Right lobe of liver (tissue), 6 donors: ENCODE measurements at places on chromosomes 5 and 9. TPM values are rescaled to one million over a fixed set of nuclear protein-coding genes. Genes with fewer than 3 reads are reported as not detected.
A peak's percentile ranks its signal among the peaks of the same experiment; 100 is the strongest.

GRCh38 chr9:136775191-136775590 lies 10.9 kb upstream of the LCN15 start:
- peak; percentile 6 for DNase-seq

Gene F2RL2
- 0.42 TPM for total RNA-seq

DNA sequence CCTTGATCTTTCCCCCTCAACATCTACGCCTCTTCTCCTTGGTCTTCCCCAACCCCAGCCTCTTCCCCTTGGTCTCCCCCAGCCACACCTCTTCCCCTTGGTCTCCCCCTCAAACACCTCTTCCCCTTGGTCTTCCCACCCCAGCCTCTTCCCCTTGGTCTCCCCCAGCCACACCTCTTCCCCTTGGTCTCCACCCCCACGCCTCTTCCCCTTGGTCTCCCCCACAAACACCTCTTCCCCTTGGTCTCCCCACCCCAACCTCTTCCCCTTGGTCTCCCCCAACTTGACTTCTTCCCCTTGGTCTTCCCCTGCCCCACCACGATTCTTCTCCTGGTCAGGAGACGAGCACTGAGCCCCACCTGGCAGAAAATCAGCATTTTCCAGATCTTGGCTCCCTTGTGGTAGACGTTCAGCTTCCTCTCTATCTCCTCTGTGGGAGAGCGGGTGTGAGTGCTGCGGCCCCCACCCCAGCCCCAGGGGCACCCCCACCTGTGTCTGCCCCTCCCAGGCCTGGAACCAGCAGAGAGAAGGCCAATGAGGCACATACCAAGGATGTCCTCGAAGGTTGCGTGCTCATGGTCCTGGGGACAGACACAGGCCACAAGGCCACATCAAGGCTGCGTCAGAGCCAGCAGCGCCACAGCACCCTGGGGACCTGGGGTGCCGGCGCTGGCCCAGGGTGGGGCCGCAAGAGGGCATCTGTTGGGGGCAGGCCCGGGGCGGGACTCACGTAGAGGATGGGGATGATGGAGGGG lies 7.0 kb downstream of the NSMF start:
- peak; percentile 57 for DNase-seq

Gene MLANA
- total RNA-seq: not detected

GRCh38 chr5:22844155-22844554 lies 9.0 kb downstream of the CDH12 start:
- no peak for DNase-seq

Gene DMRTA1
- total RNA-seq: 7.5 TPM

GRCh38 chr9:132239999-132240840 lies 78.4 kb downstream of the NTNG2 start:
- DNase-seq: no peak

Gene NTRK2
- total RNA-seq: 0.38 TPM

Gene PRR7
- 1.4 TPM for total RNA-seq

DNA sequence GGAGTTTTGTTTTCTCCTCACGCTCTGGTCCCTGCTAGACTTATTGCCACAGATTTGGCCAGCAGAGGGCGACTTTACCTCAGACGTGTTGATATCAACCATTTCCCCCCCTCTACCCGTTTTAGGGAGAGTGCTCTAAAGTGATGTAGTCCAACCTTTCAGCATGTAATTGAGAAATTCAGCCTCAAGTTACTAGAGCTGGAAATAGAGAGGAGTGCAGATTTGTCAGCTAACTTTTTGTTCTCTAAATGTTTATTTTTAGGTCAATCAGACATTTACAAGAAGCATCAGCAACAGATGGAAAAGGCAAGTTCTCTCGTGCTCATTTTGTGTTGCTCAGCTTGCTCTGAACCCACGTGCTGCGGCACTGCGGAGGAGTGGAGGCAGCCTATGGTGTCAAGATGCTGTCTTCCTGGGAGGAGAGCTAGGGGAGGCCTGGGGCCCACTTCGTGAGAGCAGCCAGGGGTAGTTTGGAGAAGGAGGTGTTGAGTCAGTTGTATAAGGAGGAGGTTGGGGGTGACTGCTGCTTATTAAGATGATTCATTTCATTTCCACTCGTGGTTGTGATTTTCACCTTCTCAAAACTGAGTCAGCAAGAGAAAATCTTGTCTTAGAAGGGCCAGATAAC lies 53.6 kb downstream of the GPR107 start:
- peak; percentile 79 for DNase-seq

Gene TMEM232
- 0.56 TPM for total RNA-seq

Gene PCDHB5
- 0.42 TPM for total RNA-seq

DNA sequence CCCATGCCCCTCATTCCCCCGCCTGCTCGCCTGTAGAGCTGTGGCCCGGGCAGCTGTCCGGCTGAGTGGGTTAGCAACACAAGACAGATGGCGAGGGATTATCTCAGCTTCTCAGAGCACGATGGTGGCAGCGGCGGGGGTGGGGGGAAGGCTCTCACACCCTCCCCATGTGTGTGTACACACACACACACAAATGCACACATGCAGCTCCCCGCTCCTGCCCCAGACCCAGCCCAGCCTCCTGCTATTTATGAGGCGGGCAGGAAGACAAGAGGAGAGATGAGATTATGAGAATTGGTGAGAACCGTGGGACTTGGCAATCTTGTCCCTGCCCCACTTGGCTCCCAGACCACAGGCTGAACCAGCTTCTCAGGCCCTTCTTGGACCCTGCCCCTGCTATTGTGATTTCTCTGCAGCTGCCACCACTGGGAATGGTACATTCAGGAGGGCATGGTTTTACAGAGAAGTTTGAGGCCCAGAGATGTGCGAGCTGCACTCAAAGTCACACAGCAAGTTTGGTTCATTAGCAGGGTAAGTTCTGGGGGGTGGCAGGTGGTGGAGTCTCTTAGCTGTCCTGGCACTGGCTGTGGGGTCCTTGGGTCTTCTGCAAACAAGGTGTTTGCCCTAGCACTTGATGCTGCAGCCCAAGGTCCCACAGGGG lies 51.0 kb upstream of the PSD2 start:
- no peak for DNase-seq

Gene TICAM2
- total RNA-seq: 2.1 TPM

DNA sequence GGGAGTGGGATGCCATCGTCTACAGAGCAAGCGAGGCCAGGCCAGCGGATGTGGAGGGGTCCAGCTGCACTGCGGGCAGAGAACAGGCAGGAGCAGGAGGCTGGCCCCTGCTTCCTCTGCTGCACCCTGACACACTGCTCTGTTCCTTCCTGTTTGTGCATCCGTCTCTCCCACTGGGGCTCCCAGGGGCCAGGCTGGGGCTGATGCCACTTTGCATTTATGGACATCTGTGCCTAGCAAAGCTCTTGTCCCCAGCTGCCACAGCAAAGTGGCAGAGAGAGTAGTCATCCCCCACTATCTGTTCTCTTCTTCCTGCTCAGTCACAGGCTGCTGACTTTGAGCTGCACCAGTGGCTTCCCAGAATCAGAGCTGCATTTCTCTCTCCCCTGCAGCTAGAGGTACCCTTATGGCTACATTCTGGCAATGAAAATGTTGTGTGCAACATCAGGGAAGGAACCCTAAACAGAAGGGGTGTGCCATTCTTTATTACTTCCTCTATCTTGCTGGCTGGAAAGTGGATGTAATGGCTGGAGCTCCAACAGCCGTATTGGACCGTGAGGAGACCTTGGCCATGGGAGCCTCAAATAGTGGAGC lies 4.2 kb upstream of the NINJ1 start:
- DNase-seq: no peak

DNA sequence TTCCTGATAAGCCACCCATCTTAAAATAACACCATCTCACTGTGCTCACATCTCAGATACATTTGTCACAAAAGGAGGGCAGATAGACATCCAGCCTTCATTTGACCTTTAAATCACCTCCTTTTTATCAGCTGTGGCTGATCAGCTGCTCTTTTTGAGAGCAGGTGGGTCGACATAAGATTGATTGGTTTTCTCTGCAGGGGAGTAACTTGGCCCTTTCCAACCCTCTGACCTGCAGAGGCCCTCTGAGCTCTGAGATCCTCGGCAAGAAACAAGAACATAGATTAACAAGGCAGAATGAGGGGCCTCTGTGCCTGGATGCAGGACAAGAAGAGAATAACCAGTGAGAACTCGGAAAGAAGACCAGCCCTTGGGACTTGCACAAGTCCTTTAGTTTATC lies 33.5 kb upstream of the GLRA1 start:
- DNase-seq: no peak

DNA sequence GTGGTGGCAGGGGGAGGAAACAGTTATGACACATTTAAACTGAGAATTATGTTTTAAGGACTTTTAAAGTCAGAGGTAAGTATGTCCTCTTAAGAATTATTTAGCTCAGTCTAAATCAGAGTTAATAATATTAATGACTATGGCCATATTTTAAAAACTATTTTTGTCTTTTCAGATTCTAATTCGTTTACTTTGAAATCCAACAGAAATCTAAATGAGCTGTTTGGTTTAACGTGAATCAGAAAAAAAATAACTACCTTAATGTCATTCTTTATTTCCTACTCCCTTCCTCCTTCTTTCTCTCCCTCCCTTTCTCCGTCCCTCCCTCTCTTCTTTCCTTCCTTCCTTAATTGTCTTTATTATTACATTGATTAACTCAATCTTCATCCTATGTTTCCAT lies 14.7 kb downstream of the C1QTNF3 start:
- DNase-seq: no peak

GRCh38 chr5:29077451-29077850 lies 2039.1 kb upstream of the CDH9 start:
- no peak for DNase-seq

DNA sequence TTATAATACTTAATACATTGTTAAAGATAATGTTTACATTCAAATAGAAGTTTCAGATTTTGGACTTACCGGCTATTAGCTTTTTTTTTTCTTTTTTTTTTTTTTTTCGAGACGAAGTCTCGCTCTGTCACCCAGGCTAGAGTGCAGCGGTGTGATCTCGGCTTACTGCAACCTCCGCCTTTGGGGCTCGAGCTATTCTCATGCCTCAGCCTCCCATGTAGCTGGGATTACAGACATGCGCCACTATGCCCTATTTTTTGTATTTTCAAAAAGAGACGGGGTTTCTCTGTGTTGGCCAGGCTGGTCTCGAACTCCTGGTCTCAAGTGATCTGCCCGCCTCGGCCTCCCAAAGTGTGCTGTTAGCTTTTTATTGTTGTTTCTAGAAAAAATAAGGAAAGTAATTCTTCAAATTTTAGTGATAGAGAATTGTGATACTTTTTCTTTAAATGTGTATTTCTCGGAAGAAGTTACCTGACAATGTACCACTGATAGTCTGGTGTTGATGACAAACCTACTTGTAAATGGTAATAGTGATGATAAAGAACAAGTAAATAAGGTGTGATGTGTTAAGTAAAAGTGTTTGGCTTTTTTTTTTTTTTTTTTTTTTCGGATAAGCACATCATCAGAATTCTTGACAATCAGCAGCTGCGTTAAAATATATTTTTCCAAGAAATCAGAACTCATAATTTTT lies 2.7 kb downstream of the CDC42SE2 start:
- DNase-seq: no peak

Gene TLX3
- total RNA-seq: not detected
